Activated T-helper 1 cell treated with anti-CD3 and anti-CD28 coated beads, Interleukin-2, amount 50 U/mL, for 16 hours (primary cell): ENCODE measurements at places on chromosomes 6 and 20.

GRCh38 chr6:30885481-30885998 is 1.2 kb downstream of the DDR1 start:
- DNase-seq, result no peak

- no peak for DNase-seq
These were observed 6.1 kb downstream of the SOBP start for GRCh38 chr6:107495971-107496370.

GRCh38 chr6:56906752-56907151 is 48.2 kb upstream of the BEND6 start:
- DNase-seq, result no peak

DNA sequence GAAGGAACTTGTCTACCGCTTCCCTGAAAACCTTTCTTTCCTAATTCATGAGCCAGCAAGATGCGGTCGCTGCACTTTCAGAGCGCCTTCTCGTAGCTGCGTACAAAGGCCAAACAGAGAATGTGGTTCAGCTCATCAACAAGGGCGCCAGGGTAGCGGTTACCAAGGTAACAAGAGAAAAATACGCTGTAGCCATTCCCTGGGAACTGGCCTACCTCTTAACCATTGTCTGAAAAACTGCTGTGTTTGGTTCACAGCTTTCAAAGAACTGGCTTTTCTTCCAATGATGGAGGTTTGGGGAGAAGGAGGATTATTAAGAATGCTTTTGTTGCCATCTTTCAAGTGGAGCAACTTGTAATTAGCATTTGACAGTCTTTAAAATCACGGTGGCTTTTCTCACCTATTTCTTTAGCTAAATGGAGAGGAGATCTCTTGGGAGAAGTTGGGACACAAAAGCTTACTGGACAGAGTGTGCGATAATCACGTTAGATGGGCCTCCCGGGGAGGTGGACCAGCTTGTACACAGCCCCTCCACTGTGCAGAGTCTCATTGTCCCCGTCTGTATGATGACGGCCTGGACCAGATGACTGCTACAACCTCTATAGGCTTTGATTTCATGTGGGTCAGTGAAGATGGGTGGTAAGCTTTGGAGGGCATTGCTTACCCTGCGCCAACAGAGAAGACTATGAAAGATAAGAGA is 71.5 kb downstream of the LYRM2 start:
- no peak for DNase-seq

DNA sequence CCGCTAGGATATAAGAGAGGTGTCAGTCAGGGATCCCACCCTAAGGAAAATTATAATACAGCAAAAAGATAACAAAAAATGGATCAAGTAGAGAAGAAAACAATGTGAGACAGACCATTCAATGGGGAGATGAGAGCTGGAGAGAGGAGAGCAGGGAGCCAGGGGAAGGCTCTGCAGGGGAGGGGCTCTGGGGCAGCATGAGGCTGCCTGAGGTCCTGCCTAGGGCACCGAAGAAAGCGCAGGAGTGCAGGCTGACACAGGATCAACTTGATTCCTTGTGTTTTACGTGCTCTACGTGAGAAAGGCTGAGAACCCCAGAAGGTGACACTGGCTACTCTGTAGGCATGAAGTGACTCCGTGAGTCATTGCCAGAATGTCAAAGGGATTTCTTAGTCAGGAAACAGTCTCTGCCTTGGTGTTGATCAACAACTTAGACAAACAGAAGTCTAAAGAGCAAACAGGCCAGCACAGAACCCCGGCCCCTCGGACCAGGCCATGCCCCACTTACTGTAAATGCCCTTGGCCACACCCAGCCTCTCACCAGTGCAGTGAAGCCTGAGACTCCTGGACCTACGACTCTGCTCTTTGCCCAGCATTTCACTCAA is 290.1 kb upstream of the PRDM1 start:
- DNase-seq, result no peak

DNA sequence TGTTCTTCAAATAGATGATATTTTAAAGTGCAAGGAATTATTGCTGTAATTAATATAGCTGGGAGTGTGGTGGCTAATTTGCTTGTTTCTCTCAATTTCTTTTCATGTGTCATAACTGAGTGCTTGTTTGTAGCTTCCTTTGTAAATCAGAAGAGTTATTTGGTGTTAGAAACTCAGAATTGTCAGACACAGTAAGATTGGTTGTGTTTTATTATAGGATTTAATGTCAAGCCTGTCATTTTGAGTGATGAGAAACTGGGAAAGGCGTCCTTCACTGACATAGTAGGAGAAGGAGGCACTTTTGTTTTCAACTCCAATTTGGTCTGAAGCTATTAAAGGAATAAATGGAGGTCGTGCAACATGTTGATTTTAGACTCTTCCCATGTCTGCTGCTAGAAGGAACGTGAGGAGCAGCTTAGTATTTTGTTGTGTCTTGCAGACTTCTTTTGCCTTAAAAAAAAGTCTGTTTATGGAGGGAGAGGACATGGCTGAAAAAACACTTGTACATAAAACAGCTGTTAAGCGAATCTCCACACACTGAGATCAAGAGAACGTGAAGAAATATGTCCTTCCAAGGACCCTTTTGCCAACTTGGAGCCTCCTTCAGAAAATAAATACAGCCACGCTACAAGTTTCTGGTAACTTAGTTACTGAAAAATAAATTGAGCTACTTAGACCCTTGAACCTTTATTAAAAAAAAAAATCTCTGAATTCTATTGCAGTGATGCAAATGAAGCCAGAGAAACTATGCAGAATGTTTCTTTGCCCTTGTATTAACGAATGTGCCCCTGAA is 59.5 kb downstream of the BMP6 start:
- DNase-seq, result no peak

- no peak for DNase-seq
These were observed 61.8 kb downstream of the LMBRD1 start for GRCh38 chr6:69735027-69735426.

DNA sequence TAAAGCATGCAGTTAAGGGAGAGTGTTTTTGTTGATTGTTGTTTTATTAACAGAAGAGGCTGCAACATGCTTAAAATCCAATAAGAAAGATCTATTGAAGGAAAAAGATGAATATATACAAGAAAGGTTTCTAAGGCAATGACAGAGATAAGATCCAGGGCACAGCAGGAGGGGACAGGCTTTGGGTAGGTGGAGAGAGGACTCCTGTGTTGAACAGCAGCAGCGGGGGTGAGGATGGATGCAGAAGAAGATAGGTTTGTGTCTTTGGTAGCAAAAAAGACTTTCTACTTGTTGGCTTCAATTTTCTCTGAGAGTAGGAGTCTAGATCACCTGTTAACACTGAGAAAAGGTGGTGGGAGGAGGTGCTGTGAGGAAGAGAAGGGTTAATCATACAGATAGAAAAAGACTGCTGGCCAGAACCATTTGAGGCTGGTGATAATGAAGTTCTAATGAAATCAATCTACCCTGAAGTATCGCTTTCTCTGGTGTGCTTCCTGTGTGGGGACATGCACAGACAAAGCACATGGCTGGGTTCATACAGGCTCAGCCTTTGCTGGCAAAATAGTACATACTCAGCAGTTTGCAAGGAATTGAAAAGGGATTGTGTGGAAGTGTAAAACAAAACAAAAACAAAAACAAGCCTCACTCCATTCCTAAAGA is 17.2 kb upstream of the DST start:
- DNase-seq, result no peak

- DNase-seq, result no peak
These were observed 70.6 kb upstream of the CCN2 start for GRCh38 chr6:132021552-132022375.

DNA sequence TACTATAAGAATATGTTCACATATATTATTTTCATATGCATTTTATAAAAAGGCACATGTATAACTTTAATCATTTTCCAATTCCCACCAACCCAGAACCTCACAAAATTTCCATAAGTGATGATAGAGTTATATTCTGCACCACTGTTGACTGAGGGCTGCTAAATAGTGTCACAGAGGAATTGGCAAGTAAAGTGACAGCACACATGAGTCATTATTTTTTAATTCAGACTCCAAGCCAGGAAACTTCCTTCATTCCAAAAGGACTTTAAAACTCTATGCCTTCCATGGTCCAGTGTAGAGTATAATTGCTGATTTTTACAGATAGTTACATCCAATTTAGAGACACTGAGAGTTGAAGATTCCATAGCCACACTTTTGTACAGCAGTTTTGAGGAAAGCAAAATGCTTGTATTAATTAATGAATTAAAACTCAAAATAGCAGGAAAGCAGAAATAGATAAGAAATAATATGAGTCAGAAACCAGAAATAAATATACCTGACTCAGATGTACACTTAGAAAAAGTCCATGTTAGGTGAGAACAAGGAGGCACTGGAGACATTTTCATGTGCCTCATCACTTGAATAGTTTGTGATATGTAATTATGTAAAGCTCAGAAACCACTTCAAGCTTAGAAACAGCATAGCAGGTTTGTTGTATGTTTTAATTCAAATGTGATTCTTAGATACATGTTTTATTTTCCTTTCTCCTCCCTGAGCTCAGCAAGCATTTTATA is 425.2 kb upstream of the OPRM1 start:
- no peak for DNase-seq

- DNase-seq, result no peak
These were observed 230.8 kb downstream of the FOXA2 start for GRCh38 chr20:22353586-22353985.
